Ammon's horn (tissue), 1 donor: ENCODE measurements at places on chromosomes 6 and 20.
A peak's percentile ranks its signal among the peaks of the same experiment; 100 is the strongest.

DNA sequence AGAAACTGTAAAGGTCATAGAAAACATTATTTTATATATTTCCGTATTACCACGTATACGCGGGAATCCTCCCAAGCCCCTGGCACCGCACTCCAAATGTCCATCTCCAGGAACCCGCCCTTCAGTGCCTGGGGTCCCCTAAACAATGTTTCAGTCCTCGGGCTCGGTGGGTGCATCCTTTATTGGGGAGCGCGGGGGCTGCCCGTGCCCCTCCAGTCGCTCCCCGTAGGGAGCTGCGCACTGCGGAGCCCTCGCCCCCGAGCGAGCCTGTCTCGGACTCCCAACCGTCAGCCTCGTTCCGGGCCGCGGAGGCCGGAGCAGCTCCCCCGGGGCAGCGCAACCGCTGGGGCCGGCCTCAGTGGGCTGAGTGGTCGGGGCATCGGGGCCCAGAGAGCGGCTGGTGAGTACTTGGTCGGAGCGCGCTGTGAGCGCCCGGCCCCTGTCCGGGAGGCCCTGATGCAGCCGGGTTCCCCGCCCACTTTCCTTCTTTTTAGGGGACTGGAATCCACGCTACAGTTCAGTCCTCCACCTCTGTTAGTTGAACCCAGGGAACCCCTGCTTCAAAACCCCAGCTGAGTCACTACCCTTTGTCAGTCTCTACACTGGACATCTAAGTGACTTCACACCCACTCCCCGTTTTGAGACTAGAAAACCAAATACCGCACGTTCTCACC lies at the start of gene DNAH8:
Gene DNAH8 (plus strand): TSS at position 296 of the 674 bp plus-strand sequence. CDS start 7,499 bp downstream, outside the sequence.
- no peak for DNase-seq

- DNase-seq, result no peak
Observed at GRCh38 chr6:107546691-107547450, 57.0 kb downstream of the SOBP start.

GRCh38 chr6:68087399-68088133 lies 547.5 kb upstream of the ADGRB3 start:
- no peak for DNase-seq

DNA sequence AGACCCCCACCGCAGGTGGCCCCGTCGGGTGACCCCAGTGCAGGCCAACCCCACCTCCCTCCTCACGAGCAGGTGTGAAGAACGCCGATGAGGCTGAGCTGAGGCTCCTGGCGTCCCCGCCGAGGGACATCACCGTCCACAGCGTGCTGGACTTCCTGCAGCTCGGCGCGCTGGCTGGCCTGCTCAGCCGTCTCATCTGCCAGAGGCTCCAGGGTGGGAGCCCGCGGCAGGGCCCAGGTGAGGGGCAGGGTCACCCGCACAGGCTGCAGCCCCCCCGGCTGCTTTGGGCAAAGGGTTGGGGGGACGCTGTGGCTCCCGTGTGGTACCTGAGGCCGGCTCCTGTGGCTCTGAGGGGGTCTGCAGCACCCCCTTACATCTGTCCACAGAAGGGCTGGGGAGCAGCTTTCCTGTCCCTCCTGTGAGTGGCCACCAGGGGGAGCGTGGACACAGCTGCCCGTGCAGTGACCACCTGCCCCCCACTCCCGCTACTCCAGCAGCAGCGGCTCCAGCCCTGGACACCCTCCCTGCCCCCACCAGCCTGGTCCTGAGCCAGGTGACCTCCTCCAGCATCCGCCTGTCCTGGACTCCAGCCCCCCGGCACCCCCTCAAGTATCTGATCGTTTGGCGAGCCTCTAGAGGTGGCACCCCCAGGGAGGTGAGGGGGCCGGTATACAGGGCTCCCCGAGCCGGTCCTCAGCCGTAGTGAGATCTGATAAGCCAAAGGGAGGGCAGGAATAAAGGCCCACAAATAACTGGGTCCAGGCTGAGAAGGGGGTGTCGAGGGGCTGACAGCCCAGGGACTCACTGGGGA lies 16.5 kb downstream of the COL20A1 start:
- peak; percentile 45 for DNase-seq

- no peak for DNase-seq
Observed at GRCh38 chr20:54435015-54435414, 40.4 kb upstream of the DOK5 start.

DNA sequence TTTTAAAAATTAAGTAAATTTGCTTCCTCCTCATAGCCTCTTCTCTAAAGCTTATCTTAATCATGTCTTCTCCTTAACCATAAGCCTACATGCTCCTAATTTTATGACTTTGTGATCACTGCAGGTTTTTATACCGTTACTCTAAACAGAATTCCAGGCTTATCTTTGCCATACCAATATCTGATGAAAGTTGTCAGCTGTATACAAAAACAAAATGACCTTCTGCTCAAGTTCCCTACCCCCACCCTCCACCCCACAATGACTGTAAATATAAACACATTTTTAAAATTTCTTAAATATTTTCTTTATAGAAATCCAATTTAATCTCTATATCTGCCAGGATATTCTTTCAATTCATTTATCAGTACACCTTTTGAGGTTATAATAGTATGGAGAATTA lies 60.5 kb upstream of the SGK1 start:
- no peak for DNase-seq

GRCh38 chr6:113662093-113662665 lies 195.0 kb upstream of the MARCKS start:
- DNase-seq, result no peak

DNA sequence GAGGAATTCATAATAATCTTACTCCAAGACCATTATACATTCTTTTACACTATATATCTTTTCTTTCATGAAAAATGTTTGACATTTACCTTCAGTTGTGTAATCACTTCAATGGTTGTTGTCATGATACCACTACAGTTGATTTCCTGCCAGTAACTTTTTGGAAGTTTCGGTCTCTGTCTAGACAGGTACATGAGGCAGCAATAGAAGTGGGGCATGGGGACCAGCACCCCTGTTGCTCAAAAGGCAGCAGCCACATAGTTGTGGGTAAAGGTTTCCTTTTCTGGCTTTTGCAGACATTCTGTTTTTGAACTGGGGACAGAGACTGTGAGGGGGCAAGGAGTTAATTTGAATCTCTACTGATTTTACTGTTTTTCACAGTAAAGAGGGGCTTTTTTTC lies 14.1 kb downstream of the SAMD5 start:
- DNase-seq, result no peak

DNA sequence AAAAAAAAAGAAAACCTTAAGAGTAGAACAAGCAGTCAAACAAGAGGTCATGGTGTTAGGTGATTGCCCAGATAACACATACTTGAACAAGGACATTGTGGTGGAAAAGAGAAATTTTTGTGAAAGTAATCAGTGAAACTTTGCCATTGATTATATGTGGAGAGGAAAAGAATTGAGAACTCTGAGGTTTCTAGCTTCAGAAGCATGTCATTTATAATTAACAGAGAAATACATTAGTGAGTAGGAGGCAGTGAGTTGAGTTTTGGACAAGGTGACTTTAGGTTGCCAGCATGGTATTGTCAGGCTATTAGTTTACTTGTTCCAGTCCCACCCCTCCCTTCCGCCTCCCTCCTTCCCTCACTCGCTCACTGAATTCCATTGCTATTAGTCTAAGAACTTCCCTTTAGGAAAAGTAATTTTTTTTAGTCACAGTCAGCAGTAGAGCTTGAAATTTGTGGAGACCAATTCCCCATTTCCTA lies 17.2 kb downstream of the TAB2 start:
- DNase-seq, result no peak

DNA sequence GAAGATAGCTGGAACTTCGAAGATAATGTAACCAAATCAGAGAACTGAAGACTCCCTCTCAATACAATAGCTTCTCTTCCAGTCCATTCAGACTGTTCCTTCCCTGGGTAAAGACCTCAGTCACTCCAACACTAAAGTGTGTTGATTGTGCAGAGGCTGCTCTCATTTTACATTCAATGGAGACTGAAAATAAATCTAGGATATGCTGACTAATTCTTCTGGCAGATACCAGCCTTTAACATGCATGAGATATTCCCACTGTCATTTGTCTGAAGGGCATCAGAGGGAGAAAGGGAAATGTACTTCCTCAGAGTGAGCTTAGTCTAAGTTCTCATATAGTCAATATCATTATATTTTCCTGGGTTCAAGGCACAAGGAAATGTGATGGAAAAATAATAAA lies 166.4 kb upstream of the IRAK1BP1 start:
- no peak for DNase-seq

GRCh38 chr20:22346716-22347115 lies 237.7 kb downstream of the FOXA2 start:
- no peak for DNase-seq

DNA sequence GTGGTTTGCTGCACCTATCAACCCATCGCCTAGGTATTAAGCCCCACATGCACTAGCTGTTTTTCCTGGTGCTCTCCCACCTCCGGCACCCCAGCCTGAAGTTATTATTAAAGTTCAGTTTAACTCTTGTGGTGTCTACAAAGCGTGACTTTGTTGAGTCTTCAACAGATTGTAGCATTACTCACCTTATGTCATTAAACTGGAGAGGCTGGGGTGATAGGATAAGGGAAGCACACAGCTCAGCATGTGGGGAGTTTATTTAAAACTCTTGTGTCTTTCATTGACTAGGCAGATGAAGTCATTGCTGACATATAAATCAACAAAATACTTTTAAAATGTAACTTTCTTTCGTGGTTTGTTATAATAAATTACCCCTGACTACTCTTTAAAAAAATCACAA lies 84.7 kb upstream of the GCM1 start:
- DNase-seq, result no peak

- DNase-seq, result no peak
Observed at GRCh38 chr6:91387290-91388059, 800.6 kb upstream of the MAP3K7 start.

GRCh38 chr20:34948030-34948429 lies 7.6 kb downstream of the GSS start:
- no peak for DNase-seq

DNA sequence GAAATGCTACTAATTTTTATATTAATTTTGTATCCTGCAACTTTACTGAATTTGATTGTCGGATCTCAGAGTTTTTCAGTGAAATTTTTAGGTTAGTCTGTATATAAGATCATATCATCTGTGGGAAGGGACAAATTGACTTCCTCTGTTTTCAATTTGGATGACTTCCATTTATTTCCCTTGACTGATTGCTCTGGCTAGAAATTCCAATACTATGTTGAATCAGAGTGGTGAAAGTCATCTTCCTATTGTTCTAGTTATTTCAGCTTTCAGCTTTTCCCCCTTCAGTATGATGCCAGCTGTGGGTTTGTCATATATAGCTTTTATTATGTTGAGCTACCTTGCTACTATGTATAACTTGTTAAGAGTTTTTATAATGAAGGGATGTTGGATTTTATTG lies 771.2 kb downstream of the KIF16B start:
- DNase-seq, result no peak

DNA sequence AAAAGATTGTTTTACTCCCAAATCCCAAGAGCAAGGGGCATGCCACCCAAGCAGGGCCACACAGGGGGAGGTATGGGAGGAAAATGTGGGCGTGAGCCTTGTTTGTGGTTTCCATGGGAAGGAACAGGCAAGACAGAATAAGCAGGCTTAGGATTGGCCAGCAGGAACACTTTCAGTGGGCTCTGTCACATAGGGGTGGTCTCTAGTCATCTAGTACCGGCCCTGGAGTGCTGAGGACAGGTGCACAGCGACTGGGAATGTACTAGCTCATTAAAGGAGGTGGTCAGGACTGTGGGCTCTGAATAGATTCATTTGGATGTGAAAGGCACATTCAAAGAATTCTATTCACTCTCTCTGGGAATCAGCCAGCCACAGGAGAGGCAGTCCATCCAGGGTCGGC lies 175.6 kb downstream of the TBC1D7 start:
- no peak for DNase-seq
